ENCODE measurements at places on chromosomes 11 and 22. TPM values are rescaled to one million over a fixed set of nuclear protein-coding genes. Genes with fewer than 3 reads are reported as not detected.

DNA sequence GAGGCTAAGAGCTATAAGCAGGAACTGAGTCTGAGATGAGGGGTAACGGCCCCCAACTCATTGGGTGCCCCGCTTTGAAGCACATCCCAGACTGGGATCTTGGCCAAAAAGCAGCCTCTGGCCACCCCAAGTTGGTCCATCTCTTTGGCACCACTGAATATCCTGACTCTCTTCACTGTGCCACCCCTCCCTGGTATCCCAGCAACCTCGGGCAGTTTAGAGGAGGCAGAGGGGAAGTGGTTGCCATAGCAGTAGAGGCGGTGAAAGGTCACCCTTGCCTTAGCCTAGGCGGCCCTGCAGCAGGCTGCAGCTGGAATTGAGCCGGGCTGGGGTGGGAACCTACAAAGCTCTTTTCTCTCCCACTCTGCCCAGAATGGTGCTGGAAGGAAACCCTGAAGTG, 1.1 kb downstream of the PELI3 start:
- DNase-seq, result peak; percentile 39
- peak overlapping the region; percentile 85 for H3K4me3 ChIP-seq
- H3K36me3 ChIP-seq, result no peaks in the 10 kb centered on the region
- peaks cover 37% of the 10 kb centered on the region for H3K4me1 ChIP-seq
- no peak overlapping the region for H3K27ac ChIP-seq
- H3K27me3 ChIP-seq, result no peaks in the 10 kb centered on the region

DNA sequence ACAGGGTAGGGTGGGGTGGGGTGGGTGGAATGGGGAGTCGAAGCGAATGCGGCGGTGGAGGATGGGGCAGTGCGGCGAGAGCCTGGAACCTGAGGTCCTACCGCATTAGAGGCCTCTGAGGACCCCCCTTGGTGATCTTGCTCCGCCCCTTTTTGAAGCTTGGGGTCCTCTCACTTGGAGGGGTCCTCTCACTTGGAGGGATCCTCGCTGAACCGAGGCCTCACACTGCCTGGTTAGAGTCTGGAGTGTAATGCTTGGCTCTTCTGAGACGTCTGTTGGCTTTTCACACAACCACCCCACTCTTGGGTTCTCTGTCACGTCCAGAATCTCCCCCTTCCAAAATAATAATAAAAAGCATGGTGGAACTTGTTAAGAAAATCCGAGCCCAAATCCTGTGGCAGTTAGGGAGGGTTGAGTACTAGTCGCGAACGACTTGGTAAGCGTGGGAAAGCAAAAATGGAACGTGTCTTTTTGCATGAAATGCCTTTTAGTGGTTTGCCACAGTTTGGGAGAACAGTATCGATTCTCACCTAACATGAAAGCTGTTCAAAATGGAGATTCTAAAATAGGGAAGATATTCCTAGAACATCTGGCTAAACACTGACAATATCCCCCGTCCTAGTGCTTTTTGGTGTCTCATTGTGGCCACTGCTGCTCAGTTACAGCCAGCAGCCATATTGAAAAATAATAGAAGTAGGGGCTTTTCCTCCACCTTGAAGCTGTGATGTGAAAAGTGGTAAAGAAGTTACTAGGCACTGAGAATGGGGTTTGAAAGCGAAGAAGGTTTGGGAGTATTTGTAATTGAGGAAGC, 822 bp downstream of the RBX1 start:
- H3K27ac ChIP-seq, result peak overlapping the region; percentile 100
- H3K4me3 ChIP-seq, result peak overlapping the region; percentile 100
- peaks cover 22% of the 10 kb centered on the region for H3K36me3 ChIP-seq
- H3K27me3 ChIP-seq, result peaks cover 4% of the 10 kb centered on the region
- H3K4me1 ChIP-seq, result peaks cover 10% of the 10 kb centered on the region
- no peak for DNase-seq

Gene GAS2L1
- 1.1 TPM for total RNA-seq

- no peaks in the 10 kb centered on the region for H3K4me1 ChIP-seq
- DNase-seq, result no peak
- no peaks in the 10 kb centered on the region for H3K27me3 ChIP-seq
- H3K4me3 ChIP-seq, result no peak overlapping the region
- no peak overlapping the region for H3K27ac ChIP-seq
- peaks cover 2% of the 10 kb centered on the region for H3K36me3 ChIP-seq
Measured at GRCh38 chr11:44133335-44133946, 38.0 kb downstream of the EXT2 start.

DNA sequence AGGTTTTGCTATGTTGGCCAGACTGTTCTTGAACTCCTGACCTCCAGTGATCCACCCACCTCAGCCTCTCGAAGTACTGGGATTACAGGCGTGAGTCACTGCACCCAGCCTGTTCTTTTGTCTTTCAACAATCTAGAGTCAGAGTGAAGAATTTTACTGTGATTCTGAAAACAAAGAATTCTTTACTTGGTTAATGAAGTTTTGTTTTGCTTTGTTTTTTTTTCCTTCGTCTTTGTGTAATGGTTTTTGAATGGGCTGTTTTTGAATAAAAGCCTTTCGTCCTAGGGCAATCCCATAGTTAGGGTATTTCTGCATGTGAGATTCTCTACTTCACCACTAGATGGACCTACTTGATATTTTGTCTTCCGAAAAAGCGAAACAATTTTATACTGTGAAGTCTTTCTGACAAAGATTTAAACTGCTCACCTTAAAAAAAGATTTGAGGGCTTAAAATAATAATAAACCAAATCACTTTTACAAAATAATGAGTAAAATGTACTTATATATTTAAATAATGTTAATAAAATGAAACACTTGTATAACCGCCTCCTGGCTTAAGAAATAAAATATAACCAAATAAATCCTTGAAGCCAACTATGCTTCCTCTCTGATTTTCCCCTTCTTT, 43.4 kb upstream of the SC5D start:
- no peak for DNase-seq
- H3K36me3 ChIP-seq, result peaks cover 1% of the 10 kb centered on the region
- H3K4me1 ChIP-seq, result peaks cover 4% of the 10 kb centered on the region
- H3K27ac ChIP-seq, result no peak overlapping the region

Gene EIF4ENIF1
- 31.3 TPM for total RNA-seq

- no peaks in the 10 kb centered on the region for H3K27me3 ChIP-seq
- H3K36me3 ChIP-seq, result peaks cover 89% of the 10 kb centered on the region
- peaks cover 69% of the 10 kb centered on the region for H3K4me1 ChIP-seq
- DNase-seq, result peak; percentile 27
- H3K4me3 ChIP-seq, result peak overlapping the region; percentile 30
Measured at GRCh38 chr22:35660291-35661127, 12.3 kb downstream of the APOL6 start.

GRCh38 chr22:29202212-29203192, 3.2 kb upstream of the EMID1 start:
- peaks cover 58% of the 10 kb centered on the region for H3K27me3 ChIP-seq
- no peak overlapping the region for H3K4me3 ChIP-seq
- peak overlapping the region; percentile 43 for H3K27ac ChIP-seq
- peaks cover 22% of the 10 kb centered on the region for H3K4me1 ChIP-seq
- H3K36me3 ChIP-seq, result no peaks in the 10 kb centered on the region
- peak; percentile 78 for DNase-seq
